T-cell (primary cell): ENCODE measurements at places on chromosomes 12 and 14.

DNA sequence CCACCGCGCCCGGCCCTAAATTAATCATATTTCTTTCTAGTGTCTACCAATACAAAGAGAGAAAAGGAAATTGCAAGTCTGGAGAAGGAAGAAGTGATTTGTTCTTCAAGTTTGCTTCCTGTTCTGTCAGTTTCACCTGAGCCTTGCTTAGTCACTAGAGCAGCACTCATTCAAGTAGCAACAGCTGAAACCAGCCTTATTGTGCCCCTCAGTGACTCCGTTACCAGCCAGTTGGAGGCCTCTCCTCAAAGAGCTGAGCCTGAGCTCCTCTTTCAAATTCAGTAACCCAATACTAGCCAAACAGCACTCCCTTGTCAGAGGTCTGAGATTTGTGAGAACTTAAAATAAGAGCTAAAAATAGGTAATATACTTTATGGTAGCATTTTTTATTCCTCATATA, 17.4 kb downstream of the PAWR start:
- no peak for DNase-seq

GRCh38 chr12:52870361-52871290, 21.8 kb upstream of the KRT78 start:
- DNase-seq, result peak; percentile 85

GRCh38 chr12:29617407-29617803, 119.9 kb upstream of the OVCH1 start:
- no peak for DNase-seq

DNA sequence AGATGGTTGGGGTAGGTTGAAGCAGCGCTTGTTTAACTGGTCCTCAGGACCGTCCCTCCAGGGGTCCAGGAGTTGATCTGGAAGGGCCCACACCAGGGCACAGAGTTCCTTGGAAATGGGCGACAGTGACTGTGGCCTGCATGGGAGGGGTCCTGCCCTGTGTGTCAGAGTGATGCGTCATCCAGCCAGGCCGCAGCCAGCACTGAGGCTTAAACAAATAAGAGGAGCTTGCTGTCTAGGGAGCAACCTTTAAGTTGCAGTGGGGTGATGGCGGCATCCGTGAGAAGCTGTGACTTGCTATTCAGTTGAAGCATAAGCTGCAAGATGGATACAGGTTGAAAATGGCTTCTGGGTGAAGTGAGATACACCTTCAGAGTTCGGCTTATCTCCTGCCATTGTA, 20.2 kb downstream of the DCAF4 start:
- no peak for DNase-seq

DNA sequence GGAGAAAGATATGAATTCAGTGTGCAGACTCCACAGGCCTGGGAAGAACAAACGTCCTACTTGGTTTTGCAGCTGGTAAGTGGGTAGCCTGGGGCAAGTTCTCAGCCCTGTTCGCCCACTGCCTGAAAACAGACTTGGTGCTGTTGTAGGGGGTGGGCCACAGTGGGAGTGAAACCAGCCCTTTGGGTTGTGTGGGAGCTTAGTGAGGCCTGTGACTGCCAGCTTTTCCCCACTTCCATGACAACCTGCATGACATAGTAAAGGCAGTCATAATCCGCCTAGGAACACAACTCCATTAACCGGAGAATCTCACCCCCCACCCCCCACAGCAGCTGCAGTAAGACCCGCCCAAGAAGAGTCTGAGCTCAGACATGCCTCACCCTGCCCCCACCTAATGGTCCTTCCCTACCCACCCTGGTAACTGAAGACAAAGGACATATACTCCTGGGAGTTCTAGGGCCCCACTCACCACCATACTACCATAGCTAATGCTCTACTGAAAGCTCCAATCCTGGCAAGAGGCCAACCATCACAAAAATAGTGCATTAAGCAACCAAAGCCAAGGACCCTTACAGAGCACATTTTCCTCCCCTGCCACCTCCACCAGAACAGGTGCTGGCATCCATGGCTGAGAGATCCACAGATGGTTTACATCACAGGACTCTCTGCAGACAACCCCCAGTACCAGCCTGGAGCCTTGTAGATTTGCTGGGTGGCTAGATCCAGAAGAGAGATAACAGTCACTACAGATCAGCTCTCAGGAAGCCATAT, 39.8 kb upstream of the LMNTD1 start:
- DNase-seq, result no peak

- DNase-seq, result no peak
These were observed 162.4 kb upstream of the DAAM1 start for GRCh38 chr14:59026081-59026480.
